M059J (cell line): ENCODE measurements at places on chromosomes 13 and 19. TPM values are rescaled to one million over a fixed set of nuclear protein-coding genes. Genes with fewer than 3 reads are reported as not detected.

Gene PEX11G
- 0.20 and 0.74 TPM in 2 replicates for total RNA-seq

Gene PRTN3
- total RNA-seq = not detected in 2 replicates

Gene DCLK1
- 1.2 and 2.0 TPM in 2 replicates for total RNA-seq

DNA sequence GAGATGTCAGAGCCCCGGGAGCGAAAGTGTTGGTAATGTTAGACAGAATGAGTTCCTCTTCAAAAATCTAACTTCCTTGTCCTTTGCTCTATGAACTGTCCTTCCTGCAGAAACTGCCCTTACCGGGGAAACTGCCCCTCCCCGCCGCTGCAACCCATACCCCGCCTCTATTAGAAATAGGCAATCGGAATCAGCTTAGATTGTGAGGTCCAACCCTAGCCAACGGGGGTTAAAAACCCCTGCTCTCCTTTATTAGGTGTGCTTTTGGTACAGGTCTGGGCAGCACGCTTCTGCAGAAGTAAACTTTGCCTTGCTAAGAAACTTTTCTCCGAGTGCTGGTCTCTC is 11.5 kb upstream of the CAPNS1 start:
- no peak for DNase-seq

GRCh38 chr13:109281017-109281902 is 505.1 kb downstream of the IRS2 start:
- no peak for DNase-seq
